ENCODE measurements at places on chromosomes 13 and 19. TPM values are rescaled to one million over a fixed set of nuclear protein-coding genes. Genes with fewer than 3 reads are reported as not detected.

DNA sequence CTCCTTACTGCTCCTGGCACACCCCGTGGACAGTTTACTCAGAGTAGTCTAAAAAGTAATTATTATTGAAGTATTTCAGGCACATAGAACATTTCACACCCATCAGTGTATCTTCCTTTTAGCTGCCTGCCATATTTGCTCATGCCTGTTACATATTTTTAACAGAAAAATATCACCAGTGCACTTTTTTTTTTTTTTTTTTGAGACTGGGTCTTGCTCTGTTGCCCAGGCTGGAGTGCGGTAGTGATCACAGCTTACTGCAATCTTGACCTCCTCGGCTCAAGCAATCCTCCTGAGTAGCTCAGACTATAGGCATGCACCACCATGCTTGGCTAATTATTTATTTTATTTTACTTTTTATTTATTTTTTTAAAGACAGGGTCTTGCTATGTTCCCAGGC lies 40.7 kb upstream of the GPI start:
- no peak for DNase-seq

- DNase-seq: no peak
Measured at GRCh38 chr19:28567834-28568233, 645.1 kb downstream of the UQCRFS1 start.

DNA sequence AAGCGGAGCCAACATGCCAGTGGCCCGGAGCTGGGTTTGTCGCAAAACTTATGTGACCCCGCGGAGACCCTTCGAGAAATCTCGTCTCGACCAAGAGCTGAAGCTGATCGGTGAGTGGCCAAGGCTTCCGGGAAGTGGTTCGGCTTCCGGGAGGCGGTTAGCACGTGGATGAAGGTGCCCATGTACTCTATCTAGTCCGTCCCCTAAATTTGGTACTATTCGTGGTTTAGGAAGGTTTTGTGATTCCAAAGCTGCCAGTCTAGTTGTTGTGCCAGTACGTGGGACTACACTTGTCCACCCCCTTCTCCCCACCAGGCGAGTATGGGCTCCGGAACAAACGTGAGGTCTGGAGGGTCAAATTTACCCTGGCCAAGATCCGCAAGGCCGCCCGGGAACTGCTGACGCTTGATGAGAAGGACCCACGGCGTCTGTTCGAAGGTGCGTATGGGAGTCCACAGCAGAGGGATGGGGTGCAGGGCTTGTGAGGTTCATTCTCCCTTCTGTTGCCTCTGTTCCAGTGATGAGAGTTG lies 579 bp downstream of the RPS9 start:
- no peak for DNase-seq

GRCh38 chr19:12723641-12724426 lies at the start of gene TNPO2:
Gene TNPO2 (minus strand): TSS chr19:12723932. CDS start chr19:12720977, 2,955 bp downstream.
- DNase-seq: peak; percentile 83

- no peak for DNase-seq
Measured at GRCh38 chr19:32599736-32600157, 18.8 kb downstream of the PDCD5 start.

DNA sequence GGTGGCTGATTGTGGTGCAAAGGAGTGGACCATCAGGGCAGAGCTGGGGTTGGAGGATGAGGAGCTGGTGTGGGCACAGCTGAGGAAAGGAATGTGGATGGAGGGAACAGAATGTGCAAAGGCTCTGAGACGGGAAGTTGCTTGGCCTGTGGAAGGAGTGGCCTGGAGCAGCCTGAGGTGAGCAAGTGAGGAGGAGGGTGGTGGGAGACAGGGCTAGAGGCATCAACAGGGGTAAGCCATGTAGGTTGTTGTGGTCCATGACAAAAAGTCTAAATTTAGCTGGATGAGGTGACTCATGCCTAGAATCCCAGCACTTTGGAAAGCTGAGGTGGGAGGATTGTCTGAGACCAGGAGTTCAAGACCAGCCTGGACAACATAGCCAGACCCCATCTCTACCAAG lies 9.5 kb downstream of the CYP4F22 start:
- DNase-seq: no peak

- no peak for DNase-seq
Measured at GRCh38 chr13:23039266-23039935, 141.4 kb upstream of the SGCG start.

GRCh38 chr19:35247526-35248309 lies 1.1 kb upstream of the LSR start:
- peak; percentile 97 for DNase-seq

DNA sequence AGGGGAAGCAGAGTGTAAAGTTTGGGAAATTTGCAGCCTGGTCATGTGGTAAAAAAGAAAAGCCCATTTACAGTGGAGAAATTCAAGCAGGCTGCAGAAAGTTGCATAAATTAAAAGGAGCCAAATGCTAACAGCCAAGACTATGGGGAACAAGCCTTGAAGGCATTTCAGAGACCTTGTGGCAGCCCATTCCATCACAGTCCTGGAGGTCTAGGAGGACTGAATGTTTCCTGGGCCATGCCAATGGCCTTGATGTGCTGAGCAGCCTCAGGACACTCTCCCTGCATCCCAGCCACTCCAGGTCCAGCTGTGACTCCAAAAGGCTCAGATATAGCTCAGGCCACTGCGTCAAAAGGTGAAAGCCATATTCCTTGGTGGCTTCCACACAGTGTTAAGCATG lies 1202.4 kb upstream of the ATXN8OS start:
- no peak for DNase-seq

Gene GNG14
- not detected for total RNA-seq

Gene RXFP2
- total RNA-seq: 0.09 TPM

Data from kidney (tissue), 22 donors.